Fibroblast of villous mesenchyme (primary cell): ENCODE measurements at places on chromosomes 2 and 18.

GRCh38 chr2:38465789-38466127, 88.7 kb upstream of the ATL2 start:
- DNase-seq = peak; percentile 34

DNA sequence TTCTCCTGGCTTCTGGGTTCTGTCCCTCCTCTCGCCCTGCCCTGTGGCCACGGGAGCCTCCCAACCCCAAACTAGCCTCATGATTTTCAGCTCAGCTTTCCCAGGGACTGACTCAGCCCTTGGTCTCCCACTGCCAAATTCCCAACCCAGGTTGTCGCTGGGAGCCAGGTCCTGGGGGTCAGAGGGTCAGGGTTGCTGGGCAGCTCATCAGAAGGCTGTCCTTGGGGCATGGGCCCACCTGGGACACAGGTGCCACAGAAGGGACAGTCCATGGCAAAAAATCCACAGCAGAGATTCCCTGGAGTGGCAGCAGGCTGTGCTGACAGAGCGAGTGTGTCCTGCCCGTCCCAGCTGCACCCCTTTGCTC, 180.4 kb downstream of the TWIST2 start:
- no peak for DNase-seq

GRCh38 chr2:148726228-148726627, 81.7 kb downstream of the EPC2 start:
- no peak for DNase-seq

GRCh38 chr18:75264195-75264594, 53.6 kb downstream of the TSHZ1 start:
- DNase-seq = peak; percentile 26

- no peak for DNase-seq
Observed at GRCh38 chr2:146544701-146545100, 1300.1 kb upstream of the ACVR2A start.

- DNase-seq = no peak
Observed at GRCh38 chr2:19547321-19547720, 188.9 kb upstream of the OSR1 start.

GRCh38 chr2:236641051-236641726, 71.6 kb downstream of the ACKR3 start:
- DNase-seq = no peak

- peak; percentile 95 for DNase-seq
Observed at GRCh38 chr2:54574107-54574859, 118.2 kb downstream of the SPTBN1 start.

DNA sequence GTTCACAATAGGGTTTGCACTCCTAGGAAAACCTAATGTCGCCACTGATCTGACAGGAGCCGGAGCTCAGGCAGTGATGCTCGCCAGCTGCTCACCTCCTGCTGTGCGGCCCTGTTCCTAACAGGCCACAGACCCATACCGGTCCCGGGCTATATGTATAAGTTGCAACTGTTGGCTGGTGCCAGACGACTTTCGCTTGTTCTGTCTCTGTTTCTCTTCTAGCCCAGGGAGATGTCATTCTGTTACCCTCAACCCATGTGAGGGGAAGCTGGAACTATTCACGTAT, 170.3 kb downstream of the BCL2 start:
- no peak for DNase-seq

DNA sequence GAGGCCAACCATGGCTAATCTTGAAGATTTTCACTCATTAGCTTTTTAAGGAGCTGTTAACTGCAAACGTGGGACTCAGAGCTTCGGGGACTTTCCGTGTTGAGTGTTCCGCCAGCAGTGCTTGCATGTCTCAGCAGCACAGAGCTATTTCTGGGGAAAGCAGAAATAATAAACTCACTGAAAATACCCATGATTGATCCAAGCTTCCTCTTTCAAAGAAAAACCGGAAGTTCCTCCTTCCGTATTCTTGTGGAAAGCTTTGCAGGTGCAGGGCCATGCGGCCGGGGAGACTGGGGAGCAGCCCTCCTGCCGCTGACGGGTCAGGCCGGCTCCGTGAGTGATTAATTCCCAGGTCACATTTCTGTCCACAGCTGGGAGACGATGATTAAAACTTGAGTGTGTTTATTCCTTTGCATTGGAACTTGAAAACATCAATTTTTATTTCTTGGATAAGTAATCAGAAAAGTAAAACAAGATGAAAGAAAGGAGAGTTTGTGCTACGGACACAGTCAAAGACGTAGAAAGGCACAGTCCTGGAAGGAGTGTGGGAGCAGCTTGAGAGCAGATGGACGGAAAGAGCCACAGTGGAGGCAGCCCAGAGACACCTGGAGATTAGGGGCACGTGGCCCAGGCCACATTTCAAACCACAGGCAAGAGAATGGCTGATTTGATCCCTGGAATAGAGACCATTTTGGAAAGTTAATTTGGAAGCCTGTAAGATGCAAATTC, 54.2 kb upstream of the CTDP1 start:
- no peak for DNase-seq

DNA sequence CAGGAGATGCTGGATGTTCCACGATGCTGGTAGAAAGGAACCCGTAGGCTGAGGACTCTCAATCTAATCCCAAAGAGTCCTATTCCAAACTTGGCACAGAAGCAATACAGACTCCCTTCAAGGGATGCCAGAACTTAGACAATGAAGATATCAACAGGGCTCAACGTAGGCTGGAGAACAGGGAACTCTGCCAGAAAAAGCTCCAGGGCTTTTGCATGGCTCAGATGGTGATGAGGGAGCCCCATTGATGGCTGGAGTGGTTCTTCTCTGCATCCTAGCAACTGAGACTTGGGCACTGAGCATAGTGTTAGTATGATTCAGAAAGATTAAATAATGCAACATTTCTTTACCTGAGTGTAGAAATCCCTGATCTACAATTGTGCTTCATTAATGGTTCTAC, 117.2 kb upstream of the NCK2 start:
- no peak for DNase-seq

GRCh38 chr18:12329125-12329698, 21.2 kb downstream of the TUBB6 start:
- DNase-seq = no peak
